ENCODE measurements at places on chromosomes 2 and 18.

GRCh38 chr2:169877398-169877797 lies 50.1 kb downstream of the UBR3 start:
- H3K36me3 ChIP-seq, result peaks cover 37% of the 10 kb centered on the region
- no peak overlapping the region for H3K27ac ChIP-seq
- no peaks in the 10 kb centered on the region for H3K4me1 ChIP-seq
- no peak overlapping the region for H3K4me3 ChIP-seq
- no peak for DNase-seq
- H3K27me3 ChIP-seq, result no peaks in the 10 kb centered on the region

- no peaks in the 10 kb centered on the region for H3K4me1 ChIP-seq
- H3K27ac ChIP-seq, result no peak overlapping the region
- no peaks in the 10 kb centered on the region for H3K27me3 ChIP-seq
- no peaks in the 10 kb centered on the region for H3K36me3 ChIP-seq
- no peak overlapping the region for H3K4me3 ChIP-seq
- no peak for DNase-seq
Measured at GRCh38 chr2:155315768-155316167, 617.3 kb downstream of the KCNJ3 start.

DNA sequence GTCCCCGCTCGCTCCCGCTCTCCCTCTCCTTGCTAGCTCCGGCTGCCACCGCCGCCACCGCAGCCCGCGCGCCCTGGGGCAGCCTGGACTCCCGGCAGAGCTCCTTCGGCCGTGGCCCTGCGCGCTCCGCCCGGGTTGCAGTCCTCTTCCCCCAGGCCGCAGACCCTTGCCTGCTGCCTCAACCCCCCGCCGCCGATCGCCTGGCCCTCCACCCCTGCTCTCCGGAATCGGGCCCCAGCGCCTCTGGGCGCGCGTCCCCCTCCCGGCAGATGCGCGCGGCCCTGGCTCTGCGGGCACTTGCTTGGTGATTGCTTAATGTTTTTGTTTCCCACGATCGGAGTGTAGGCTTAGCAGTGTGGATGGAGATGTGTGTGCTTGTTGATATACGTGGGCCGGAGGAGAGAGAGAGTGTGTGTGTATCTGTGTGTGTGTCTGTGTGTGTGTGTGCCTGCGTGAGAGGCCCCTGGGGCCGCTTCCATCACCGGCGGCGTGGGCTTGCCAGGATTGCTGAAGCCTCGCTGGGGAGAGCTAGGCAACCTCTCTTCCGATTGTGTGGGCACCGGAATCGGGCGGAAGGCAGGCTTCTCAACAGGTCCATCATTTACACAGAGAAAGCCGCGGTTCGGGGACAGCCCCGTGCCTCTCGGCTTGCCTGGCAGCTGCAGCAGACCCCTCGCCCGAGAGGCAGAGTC lies 877 bp downstream of the INHBB start:
- H3K27ac ChIP-seq, result no peak overlapping the region
- peaks cover 35% of the 10 kb centered on the region for H3K4me1 ChIP-seq
- H3K36me3 ChIP-seq, result no peaks in the 10 kb centered on the region
- no peak for DNase-seq
- H3K4me3 ChIP-seq, result peak overlapping the region; percentile 58
- H3K27me3 ChIP-seq, result peaks cover 91% of the 10 kb centered on the region

DNA sequence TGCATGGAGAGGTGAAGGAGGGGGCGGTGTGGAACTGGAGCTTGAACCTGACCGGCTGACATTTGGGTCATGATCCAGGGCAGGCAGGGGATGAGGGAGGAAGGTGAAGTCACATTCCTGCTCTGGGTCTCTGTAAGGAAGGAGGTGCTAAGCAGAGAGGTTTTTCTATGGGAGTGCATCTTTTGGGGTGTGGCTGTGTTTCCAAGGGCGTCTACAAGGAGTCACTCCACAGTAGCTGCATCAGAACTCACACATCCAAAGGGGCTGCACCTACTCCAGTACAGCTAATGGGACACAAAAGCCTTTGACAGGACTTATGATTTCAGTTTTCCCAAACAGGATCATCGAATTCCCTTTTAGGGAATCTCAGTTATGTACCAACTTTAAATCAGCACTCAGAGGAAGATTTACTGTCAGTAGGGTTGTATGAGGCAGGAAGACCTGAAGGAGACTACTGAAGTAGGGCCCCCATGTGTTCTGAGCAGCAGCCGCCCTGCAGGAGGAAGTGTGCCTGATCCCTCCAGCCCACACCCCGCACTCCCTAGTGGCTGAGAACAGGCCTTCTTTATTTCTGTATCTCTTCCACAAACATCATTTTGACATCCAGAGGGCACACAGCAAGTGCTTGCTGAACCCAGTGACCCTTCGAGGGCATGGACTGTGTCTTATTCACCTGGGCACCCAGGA lies 137.2 kb downstream of the CELF4 start:
- no peak for DNase-seq
- H3K27me3 ChIP-seq, result no peaks in the 10 kb centered on the region
- no peak overlapping the region for H3K27ac ChIP-seq
- H3K4me1 ChIP-seq, result no peaks in the 10 kb centered on the region

GRCh38 chr2:174827371-174828369 lies 63.4 kb upstream of the CHRNA1 start:
- no peaks in the 10 kb centered on the region for H3K4me1 ChIP-seq
- no peak overlapping the region for H3K4me3 ChIP-seq
- no peaks in the 10 kb centered on the region for H3K36me3 ChIP-seq
- DNase-seq, result no peak

DNA sequence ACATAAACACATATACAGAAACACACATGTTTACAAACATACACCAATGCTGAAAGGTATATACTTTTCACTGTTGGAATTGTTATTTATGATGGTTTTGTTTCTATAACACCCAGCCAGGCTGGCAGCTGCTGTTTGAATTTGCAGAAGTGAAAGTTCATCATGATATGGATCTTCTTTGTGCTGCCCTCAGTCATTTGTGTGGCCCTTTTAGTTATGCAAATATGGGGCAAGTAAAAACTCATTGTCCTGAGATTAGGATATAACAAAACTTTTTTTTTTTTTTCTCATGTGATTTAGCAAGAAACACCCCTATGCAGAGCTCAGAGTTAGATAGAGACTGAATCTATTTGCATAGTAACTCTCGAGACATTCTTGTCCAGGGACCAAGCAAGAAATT lies 714.1 kb downstream of the KCNJ3 start:
- H3K27me3 ChIP-seq, result no peaks in the 10 kb centered on the region
- H3K27ac ChIP-seq, result no peak overlapping the region
- no peaks in the 10 kb centered on the region for H3K4me1 ChIP-seq
- no peaks in the 10 kb centered on the region for H3K36me3 ChIP-seq
- DNase-seq, result no peak
- H3K4me3 ChIP-seq, result no peak overlapping the region

DNA sequence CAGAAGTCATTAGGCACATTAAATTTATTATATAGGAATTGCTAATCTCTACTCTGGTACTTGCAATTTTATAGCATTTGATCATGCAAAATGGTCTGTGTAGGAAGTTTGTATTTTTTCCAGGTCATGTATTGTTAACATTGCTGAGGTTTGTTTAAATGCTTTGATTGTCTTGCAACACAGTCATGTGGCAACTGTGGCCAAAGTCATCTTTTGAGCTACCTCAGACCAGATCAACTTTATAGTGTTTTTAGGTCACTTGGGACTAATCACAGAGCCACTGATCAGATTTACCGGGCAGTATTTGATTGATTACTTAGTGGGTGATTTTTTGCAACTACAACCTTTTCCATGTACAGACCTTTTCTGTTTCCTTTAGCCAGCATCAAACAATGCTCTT lies 3.7 kb downstream of the SERPINB5 start:
- H3K27ac ChIP-seq, result peak overlapping the region; percentile 93
- DNase-seq, result no peak
- H3K27me3 ChIP-seq, result no peaks in the 10 kb centered on the region
- H3K4me3 ChIP-seq, result peak overlapping the region; percentile 10
- peaks cover 5% of the 10 kb centered on the region for H3K36me3 ChIP-seq

GRCh38 chr2:148901142-148901541 lies 26.1 kb downstream of the KIF5C start:
- H3K4me3 ChIP-seq, result no peak overlapping the region
- no peaks in the 10 kb centered on the region for H3K27me3 ChIP-seq
- H3K27ac ChIP-seq, result no peak overlapping the region
- H3K4me1 ChIP-seq, result no peaks in the 10 kb centered on the region

- H3K4me3 ChIP-seq, result no peak overlapping the region
- H3K36me3 ChIP-seq, result no peaks in the 10 kb centered on the region
- DNase-seq, result no peak
Measured at GRCh38 chr2:145751629-145752028, 1231.7 kb upstream of the ZEB2 start.

GRCh38 chr2:13682540-13683272 lies 949.8 kb upstream of the LRATD1 start:
- peak overlapping the region; percentile 54 for H3K27ac ChIP-seq
- no peaks in the 10 kb centered on the region for H3K27me3 ChIP-seq
- no peaks in the 10 kb centered on the region for H3K4me1 ChIP-seq
- no peak for DNase-seq

GRCh38 chr18:3715231-3716080 lies 265.5 kb downstream of the TGIF1 start:
- H3K4me3 ChIP-seq, result no peak overlapping the region
- H3K27me3 ChIP-seq, result no peaks in the 10 kb centered on the region
- no peaks in the 10 kb centered on the region for H3K4me1 ChIP-seq

DNA sequence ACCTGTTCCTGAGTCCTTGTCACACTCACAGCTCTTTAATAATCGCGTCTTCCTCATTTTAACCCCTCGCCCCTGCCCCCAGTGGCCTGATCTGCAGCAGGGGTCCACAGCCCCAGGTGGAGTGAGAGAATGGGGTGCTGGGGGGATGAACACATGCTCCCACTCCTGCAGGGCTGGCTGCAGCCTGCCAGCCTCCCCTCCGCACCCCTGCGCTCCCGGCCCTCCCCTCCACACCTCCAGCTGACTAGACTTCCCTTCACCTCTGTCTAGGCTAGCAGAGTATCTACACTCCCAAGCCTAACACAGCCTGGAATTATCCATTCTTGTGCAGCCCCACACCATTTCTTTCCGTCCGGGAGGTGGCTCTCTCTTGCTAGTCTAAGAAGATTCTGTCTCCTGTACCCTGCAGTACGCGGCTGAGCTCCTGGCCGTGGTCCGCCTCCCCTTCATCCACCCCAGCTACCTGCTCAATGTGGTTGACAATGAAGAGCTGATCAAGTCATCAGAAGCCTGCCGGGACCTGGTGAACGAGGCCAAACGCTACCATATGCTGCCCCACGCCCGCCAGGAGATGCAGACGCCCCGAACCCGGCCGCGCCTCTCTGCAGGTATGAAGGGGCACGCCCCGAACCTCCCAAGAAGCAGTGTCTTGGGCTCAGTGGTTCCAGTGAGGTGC lies 231.6 kb downstream of the ATAD2B start:
- no peaks in the 10 kb centered on the region for H3K27me3 ChIP-seq
- H3K27ac ChIP-seq, result no peak overlapping the region
- no peak for DNase-seq

- no peaks in the 10 kb centered on the region for H3K36me3 ChIP-seq
- H3K27me3 ChIP-seq, result no peaks in the 10 kb centered on the region
- H3K4me1 ChIP-seq, result peaks cover 63% of the 10 kb centered on the region
- DNase-seq, result no peak
- peak overlapping the region; percentile 88 for H3K27ac ChIP-seq
Measured at GRCh38 chr2:8543060-8543382, 138.8 kb upstream of the ID2 start.

DNA sequence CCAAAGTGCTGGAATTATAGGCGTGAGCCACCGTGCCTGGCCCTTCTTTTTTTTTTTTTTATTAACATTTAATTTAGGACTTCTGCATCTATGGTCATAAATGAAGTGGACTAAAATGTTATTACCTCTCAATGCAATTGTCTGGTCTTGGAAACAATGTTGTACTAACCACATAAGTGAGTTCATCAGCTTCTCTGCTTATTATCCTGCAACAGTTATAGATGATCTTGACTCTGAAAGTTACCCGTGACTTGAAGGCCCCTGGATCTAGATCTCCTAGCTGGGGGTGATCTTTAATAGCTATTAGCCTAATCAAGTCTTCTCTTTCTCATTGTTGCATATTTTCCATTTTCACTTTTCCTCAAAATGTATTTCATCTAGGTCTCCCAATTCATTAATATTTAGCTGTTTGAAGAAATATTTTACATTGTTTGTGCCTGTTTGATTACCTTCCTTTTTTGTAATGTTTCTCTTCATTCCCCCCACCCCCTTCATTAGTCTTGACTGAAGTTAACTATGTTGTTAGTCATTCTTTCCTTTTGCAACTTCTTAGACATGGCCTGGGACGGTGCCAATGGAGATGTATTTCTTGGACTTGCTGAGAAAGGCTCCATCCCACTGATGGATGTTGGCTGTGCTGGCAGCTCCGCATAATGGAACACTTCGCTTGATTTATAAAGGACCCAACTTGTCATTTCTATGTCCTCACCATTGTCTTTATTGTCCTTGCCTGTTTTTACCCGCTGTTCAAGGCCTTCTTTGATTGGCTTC lies 141.6 kb upstream of the RIOK3 start:
- peak; percentile 9 for DNase-seq
- no peaks in the 10 kb centered on the region for H3K27me3 ChIP-seq
- no peak overlapping the region for H3K4me3 ChIP-seq
- H3K36me3 ChIP-seq, result no peaks in the 10 kb centered on the region
- peaks cover 15% of the 10 kb centered on the region for H3K4me1 ChIP-seq

DNA sequence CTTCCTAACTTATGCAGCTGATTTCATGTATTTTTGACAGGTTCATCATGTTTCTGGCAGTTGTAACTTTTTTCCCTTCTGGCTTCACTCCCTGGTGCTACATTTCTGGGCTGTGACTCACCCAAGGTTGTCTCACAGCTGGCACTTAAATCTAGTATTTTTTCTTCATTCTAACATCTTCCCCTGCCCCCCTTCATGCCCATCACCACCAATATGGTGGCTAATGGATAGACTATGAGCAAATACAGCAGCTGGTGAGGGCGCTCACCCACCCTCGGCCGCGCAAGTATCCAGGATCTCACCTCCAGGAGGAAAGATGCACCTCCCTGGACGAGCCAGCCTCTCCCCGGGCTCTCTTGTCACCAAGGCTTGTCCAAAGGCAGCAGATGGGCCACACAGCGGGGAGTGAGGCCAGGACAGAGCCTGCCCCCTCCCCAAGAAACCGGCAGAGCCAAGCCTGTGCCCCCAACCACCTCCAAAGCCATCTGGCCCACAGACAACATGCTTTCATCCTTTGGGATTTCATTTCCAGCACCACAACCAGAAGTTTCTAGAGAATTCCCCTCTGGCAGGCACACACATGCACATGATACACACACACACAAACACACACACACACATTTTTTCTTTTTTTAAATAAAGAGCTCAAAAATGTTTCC lies 39.1 kb downstream of the ATOH8 start:
- H3K36me3 ChIP-seq, result no peaks in the 10 kb centered on the region
- no peak overlapping the region for H3K4me3 ChIP-seq
- no peaks in the 10 kb centered on the region for H3K27me3 ChIP-seq
- peak overlapping the region; percentile 65 for H3K27ac ChIP-seq
- no peak for DNase-seq

Data from esophagus squamous epithelium (tissue), 5 donors.